ENCODE measurements at places on chromosomes 13 and 19.

- no peak for DNase-seq
These were observed 2.4 kb upstream of the NKPD1 start for GRCh38 chr19:45163156-45163555.

- no peak for DNase-seq
These were observed 44.5 kb upstream of the MIR17HG start for GRCh38 chr13:91303031-91303430.

GRCh38 chr13:85896516-85897450 is 97.6 kb upstream of the SLITRK6 start:
- no peak for DNase-seq

DNA sequence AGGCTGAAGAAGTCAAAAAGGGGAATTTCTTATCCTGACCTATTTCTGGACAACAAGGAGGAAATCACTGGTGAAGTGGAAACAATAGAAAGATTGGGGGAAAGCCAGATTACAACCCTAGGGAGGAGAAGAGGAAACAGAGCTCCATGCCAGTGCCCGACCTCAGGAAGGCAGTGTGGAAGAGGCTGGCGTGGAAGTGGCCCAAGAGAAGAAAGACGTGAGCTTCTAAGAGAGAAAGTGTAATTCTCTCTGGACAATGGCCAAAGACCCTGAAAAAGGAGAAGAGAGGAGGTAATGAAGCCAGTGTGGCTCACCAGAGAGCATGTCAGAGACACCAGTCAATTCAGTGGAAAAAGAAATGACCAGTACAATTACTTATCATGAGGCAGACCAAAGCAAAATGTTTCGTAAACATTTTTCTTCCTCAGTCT is 52.6 kb upstream of the URAD start:
- no peak for DNase-seq

DNA sequence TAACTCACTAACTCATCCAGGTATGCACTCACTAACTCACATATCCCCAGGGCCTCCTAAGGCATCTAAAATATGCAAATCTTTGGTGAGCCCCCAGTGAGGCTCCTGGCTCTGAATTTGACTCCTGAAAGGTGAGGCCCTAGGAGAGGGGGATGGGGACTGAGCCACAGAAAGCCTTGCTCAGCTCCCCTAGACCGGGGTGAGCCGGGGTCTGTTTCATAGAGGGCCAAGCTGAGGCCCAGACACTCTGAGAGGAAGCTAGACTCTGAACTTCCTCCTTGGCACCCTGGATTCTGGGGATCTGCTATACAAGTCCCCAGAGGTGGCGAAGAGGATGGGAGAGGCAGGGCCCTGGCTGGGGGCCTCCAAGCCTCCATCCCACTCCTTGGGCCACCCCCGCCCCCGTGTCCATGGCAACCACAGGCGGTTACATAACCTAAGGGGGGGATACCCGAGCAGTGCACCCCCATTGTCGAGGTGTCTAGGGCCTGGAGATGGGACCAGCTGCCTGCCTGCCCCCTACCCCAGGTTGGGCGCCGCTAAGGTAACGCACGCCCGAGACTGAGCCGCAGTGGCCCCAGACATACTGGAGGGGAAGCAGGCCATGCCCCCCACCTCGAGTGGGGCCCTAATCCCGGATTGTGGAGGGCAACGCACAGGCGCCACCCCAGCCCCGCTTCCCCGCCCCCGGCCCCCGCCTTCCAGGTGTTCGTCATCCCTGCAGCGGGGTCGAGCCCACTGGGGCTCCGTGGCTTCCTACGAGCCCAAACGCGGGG is 646 bp downstream of the ABHD8 start:
- DNase-seq: no peak

Measured in HCEC 1CT (cell line).